T-helper 1 cell (primary cell): ENCODE measurements at places on chromosomes 2 and 18.
A peak's percentile ranks its signal among the peaks of the same experiment; 100 is the strongest.

GRCh38 chr18:63545000-63545399, 2.8 kb downstream of the SERPINB12 start:
- DNase-seq: no peak

GRCh38 chr2:36193680-36194079, 161.9 kb upstream of the CRIM1 start:
- DNase-seq: no peak

GRCh38 chr18:48595703-48596218, 56.9 kb downstream of the CTIF start:
- no peak for DNase-seq

GRCh38 chr2:200483729-200484198, 26.1 kb downstream of the KCTD18 start:
- peak; percentile 29 for DNase-seq

- no peak for DNase-seq
These were observed 917.6 kb upstream of the ACVR2A start for GRCh38 chr2:146927080-146927711.

- no peak for DNase-seq
These were observed 120.8 kb downstream of the FAM168B start for GRCh38 chr2:130972410-130972809.

GRCh38 chr18:79983793-79984192, 4.6 kb downstream of the TXNL4A start:
- DNase-seq: no peak

DNA sequence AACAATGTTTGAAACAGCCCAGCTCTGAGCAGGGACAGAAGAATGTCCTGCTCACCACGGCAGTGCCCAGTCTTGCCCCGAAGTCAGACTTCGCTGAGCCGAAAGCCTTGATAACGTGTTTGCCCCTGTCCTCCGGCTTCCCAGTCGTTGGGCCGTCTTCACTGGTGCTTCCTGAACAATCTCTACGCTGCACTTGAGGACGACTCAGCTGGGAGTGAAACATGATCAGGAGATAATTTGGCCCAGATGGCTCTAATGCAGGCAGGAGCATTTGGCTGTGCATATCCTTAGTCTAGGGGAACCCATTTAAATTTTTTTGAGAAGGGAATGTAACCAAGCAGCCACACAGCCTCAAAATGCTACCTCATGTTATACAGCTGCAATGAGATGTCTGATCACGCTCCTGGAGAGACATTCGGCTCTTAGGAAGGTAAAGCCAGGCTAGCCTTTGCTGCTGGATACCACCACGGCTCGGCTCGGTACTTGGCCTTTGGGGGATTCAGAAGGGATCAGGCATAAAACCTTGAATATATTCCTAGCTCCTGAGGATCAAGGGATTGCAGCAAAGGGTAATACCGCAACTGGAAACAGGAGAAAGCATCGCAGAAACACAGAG, 43.6 kb downstream of the FECH start:
- DNase-seq: no peak
